Stimulated activated CD4-positive, alpha-beta T cell treated with anti-CD3 and anti-CD28 coated beads, Interleukin-15, amount 100 ng/mL, for 24 hours (primary cell): ENCODE measurements at places on chromosomes 3 and 15.

DNA sequence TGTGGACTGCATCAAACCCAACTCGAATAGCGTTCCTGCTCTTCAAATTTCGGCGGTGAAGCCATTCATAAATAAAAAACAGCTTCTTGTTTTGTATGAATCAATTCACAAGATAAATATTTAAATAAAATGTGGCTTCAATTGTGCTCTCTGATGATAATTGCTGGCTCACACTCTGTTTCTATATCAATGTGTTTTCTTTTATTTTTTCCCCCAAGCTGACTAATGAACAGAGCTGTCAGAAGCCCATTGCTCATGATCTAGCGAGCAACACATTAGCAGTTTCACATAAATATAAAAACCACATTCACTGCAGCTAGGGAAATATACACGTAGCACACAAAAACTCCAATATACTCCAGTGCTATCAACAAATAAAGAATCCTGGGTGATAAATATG lies 45.0 kb upstream of the FOXP1 start:
- no peak for DNase-seq

GRCh38 chr15:96172417-96172816 lies 158.1 kb upstream of the NR2F2 start:
- no peak for DNase-seq

GRCh38 chr3:24480497-24480896 lies 14.2 kb downstream of the THRB start:
- DNase-seq = no peak

DNA sequence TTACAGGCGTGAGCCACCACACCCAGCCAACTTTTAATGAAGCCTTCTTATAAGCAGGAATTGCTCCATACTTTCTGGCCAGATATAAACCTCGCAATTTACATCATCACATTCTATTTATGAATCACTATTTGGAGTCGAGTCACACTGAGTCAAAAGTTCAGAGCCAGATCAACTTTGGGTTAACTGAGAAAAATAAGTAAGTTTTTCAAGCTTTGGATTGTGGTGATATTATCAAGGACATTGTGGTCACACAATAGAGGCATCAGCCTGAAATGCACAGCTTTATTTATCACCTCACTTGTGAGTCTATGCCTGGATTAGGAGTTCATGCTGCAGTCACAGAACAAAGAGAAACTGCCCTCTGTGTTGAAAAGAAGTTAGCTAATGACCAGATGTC lies 1163.5 kb downstream of the ROBO1 start:
- no peak for DNase-seq

- DNase-seq = no peak
Measured at GRCh38 chr15:78681281-78682003, 40.4 kb upstream of the CHRNB4 start.

GRCh38 chr15:33148129-33148751 lies 46.3 kb downstream of the FMN1 start:
- no peak for DNase-seq

DNA sequence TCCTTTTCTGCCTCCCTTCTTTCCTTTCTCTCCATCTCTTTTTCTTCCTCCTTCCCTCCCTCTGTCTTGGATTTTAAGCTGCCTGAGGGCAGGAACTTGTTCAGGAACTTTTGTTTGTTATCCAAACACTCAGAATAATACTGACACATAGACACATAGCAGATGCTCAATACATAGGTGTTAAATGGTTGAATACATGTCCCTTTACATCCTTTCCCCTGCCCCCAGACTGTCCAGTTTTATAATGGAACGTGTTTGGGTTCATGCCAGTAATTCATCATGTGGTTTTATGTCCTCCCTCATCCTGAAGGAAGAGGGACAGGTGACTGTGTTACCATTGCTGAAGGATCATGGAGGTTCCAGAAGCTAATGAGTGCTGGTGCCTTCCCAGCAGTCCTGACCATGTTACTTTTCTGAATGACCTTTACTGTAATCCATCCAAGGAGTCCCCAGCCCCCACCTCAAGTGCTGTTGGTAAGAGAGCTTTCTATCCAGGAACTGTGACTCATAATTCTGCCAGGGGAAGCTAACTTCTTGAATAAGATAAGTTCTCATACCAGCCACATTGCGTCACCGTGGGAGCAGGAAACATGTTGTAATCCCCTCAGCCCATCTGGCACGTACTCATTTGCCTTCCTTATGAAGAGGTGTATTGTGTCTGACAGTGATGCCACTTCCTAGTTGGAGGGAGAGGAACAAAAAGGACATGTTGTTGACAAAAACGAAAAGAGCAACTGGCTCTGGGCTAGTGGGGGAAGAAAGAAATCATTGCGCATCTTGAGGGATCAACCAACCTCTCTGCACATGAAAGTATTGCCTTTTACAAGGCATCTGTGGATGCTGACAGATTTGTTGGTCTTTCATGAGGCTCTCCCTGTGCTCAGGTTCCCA lies 52.4 kb downstream of the IL1RAP start:
- peak; percentile 86 for DNase-seq

DNA sequence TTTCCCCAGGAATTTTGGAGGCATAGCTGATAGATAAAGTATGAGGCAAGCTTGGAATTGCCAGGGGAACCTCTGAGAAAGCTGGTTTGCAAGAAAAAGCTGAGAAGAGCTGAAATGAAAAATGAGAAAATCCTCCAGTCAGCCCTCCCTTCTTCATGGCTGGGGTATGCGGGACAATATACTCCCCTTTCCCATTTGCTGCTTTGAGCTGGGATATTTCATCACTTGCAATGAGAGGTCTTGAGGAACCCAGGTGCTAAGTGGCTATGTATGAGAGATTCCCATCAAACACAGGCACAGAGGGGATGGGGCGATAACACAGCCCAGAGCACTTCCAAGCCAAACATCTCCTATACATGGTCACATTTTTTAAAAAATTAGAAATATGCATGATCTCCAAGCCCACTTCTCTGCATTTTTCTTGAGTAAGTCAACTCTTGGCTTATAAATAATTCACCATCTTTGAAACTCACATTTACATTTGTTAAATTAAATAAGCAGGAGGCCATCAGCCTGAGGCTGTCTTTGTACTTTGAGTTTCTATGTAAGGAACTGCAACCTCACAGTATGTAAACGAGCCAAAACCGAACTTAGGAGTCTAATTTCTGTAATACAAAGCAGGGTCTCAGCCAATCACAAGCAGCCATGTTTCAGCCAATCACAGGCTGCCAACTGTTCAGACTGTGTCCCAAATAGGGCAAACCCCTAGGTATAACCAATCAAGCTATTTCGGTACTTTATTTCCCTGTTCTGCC lies 983.6 kb upstream of the NR2F2 start:
- DNase-seq = no peak

GRCh38 chr15:96070636-96071035 lies 259.9 kb upstream of the NR2F2 start:
- DNase-seq = no peak

- DNase-seq = no peak
Measured at GRCh38 chr3:42130007-42130328, 38.8 kb downstream of the TRAK1 start.

DNA sequence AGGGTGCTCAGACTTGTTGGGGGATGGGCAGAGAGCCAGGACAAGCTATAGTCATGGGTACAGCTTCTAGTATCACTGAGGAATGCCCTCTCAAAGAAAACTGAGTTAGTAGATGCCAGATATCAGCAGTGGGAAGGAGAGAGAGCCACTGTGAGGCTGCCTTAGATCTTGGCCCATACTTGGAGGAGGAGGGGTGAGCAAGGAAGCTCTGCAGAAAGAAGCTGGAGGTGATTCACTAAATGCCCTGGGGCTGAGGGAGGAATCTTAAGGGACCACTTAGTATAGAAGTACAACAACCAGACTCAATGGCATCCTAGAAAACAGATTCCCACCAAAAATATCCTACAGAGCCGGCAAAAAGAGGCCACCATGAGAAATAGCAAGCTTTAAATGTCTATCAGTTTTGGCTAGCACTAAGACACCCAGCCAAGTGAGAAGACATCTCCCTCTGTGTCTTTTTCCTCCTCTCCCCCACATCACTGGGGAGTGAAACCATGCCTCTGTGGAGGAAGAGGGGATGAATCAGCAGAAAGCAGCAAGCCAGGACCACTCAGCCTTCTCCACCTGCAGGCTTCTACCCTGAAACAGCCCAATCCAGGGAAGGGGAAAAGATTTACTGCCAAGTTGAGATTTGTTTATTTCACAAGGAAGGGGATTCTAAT lies 282.5 kb upstream of the STT3B start:
- DNase-seq = peak; percentile 19
